ENCODE measurements at places on chromosomes 11 and 22.

GRCh38 chr11:2100361-2101170 lies 38.6 kb downstream of the IGF2 start:
- DNase-seq, result no peak

GRCh38 chr11:130915603-130916237 lies 559 bp downstream of the SNX19 start:
- no peak for DNase-seq

GRCh38 chr11:20226933-20227332 lies 66.7 kb upstream of the DBX1 start:
- no peak for DNase-seq

- peak; percentile 71 for DNase-seq
Observed at GRCh38 chr11:560305-561147, at the start of the genes LMNTD2 and RASSF7. Gene LMNTD2 (minus strand): TSS chr11:560738. CDS start chr11:560716, 22 bp downstream. Gene RASSF7 (plus strand): TSS chr11:560970. CDS start chr11:561769, 799 bp downstream.

- DNase-seq, result no peak
Observed at GRCh38 chr11:26806219-26806618, 84.4 kb upstream of the SLC5A12 start.

DNA sequence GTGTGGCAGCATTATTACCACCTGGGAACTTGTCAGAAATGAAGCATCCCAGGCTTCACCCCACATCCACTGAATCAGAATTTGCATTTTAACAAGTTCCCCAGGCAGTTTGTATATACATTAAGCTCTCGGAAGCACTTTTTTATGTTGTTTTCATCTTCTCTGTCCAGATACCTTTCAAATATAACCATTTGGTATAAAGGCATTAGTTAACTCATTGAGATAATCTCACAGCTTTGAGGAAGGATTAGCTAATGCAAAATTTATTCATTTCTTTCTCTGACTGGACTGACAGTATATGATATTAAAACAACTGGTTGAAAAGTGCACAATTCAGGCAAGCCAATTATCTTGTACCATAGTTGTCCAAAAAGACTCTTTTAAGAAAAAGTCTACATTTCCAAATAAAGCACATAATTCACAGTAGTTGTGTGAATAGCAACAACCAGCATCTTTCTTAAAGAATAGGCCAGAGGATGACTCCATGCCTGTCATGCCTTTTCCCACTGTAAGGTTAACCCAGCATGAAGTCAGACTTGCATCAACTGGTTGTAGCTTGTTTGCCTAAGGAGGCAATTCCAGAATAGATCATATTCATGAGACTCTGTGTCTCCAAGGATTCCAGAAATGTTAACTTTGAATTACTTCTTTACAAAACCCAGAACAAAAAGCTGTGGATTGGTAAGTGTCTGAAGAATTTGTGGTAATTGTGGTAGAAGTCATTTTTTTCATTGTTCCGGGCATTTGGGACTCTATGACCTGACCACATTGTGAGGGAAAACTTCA lies 254.3 kb upstream of the SESN3 start:
- DNase-seq, result no peak

GRCh38 chr11:8828046-8828445 lies 82.9 kb upstream of the AKIP1 start:
- DNase-seq, result no peak

GRCh38 chr11:73566977-73567755 lies 30.7 kb downstream of the FAM168A start:
- no peak for DNase-seq

DNA sequence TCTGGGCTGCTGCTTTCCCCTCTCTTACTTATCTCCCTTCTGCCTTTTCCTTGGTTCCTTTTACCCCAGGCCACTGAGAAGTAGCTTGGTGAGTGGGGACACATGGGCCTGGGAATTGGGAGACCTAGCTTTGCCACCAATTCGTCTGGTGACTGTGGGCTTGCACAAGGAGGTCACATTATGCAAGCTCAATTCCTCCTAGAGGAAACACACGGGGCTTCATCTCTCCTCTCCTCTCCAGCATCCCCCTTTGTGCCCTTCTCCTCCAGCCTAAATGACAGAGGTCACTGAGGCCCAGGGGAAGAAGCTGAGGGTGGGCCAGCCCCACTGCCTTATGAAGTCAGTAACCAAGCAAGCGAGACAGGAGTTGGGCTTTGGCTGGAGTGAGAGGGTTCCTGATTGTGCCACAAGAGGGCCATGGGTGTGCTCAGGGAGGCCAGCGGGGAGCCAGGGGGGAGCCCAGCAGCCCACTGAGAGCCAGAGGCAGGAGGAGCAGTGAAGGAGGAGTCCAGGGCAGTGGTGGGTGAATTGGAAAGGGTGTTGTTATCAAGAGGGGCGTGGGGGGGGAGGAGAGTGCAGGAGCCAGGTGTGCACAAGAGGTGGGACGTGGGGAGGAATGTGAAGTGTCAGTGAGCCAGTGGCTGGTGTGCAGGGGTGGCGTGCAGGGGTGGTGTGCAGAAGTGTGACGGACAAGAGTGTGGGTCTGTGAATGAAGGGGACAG lies 2.0 kb downstream of the CLCF1 start:
- no peak for DNase-seq

- DNase-seq, result no peak
Observed at GRCh38 chr11:72379384-72380131, 54.8 kb downstream of the CLPB start.
